Activated T-helper 2 cell treated with anti-CD3 and anti-CD28 coated beads, Interferon-gamma antibody, Interleukin-2, Interleukin-4, amounts not matched to agents 10 μg/mL and 5 μg/mL and 100 μg/mL, durations not matched to agents 14 hours and 24 hours and 36 hours (primary cell): ENCODE measurements at places on chromosomes 6 and 20. TPM values are rescaled to one million over a fixed set of nuclear protein-coding genes. Genes with fewer than 3 reads are reported as not detected.

NRSN1 gene
- total RNA-seq: not detected in 2 replicates

ID4 gene
- not detected in 2 replicates for total RNA-seq

OPRL1 gene
- total RNA-seq: 0.32 and 0.41 TPM in 2 replicates

MCCD1 gene
- not detected in 2 replicates for total RNA-seq

RAE1 gene
- total RNA-seq: 46.8 and 48.1 TPM in 2 replicates

HRH3 gene
- total RNA-seq: not detected in 2 replicates

GRCh38 chr20:49896204-49896603, 19.1 kb downstream of the SPATA2 start:
- no peak for DNase-seq

GRCh38 chr20:41089555-41089954, 47.8 kb upstream of the PLCG1 start:
- no peak for DNase-seq

- no peak for DNase-seq
These were observed 136.4 kb upstream of the JARID2 start for GRCh38 chr6:15109338-15110090.

- DNase-seq: no peak
These were observed 248.8 kb downstream of the TFAP2A start for GRCh38 chr6:10166031-10166430.

DNA sequence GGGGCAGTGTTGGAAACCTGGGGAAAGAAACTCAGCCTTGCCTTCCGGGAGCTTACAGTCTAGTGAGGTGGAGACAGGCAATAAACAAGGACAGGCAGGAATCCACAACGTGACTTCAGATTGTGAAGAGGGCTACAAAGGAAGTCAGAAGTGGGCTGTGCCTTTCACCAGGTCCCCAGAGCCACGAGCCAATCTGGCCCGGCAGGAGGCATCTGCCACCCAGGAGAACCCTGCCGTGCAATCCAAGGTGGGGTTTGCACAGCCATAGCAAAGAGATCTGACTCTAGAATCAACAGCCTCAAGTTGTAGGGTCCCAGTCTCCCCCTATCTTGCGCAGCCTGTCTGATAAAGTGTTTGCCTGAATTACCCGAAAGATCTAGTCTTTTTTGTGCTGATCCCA, 5.5 kb downstream of the SLC32A1 start:
- no peak for DNase-seq

DNA sequence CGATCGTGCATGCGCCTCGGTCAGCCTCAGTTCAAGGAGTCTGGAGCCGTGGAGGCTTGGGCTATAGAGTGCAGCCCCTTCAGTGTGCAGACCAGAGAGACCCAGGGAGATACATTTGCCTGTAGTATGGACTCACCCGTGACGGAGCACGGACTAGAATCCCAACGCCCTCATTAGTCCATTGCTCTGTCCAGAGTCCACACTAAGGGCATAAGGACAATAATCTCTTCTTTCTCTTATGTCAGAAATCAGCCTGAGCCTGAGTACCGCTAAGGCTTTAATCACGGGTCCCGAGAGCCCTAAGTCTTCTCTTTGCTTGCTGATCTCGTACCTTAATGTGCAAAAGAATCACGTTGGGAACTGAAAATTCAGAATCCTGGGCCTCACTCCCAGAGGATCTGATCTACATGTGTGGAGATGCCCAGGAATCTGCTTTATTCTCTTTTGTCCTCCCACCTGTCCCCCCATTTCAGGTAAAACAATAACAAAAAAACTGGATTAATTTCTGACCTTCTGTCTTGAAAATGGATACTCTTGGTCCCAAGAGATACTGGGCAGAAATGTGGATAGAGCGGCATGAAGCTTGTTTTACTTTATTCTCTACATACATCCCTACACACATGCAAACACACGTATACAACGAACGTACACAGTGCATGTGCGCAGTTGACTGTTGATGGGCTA, 671 bp downstream of the BPHL start:
- no peak for DNase-seq

GRCh38 chr6:170459451-170459850, 93.7 kb downstream of the PSMB1 start:
- peak; percentile 13 for DNase-seq

- DNase-seq: peak; percentile 36
These were observed 17.5 kb downstream of the MRPS18A start for GRCh38 chr6:43669922-43670622.

DNA sequence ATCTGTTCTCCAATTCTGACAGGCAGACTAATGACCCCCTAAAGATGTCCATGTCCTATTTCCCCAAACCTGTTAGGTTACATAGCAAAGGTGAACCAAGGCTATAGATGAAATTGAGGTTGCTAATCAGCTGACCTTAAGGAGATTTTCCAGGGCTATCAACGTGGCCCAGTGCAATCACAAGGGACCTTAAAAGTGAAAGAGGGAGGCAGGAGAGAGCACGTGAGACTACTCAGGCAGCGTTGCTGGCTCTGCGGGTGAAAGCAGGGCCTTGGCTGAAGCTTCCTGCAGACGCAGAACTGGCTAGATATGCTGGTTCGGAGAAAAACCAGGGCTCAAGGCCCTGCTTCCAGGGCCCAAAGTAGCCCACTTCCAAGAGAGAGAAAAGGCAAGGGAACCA, 78.7 kb downstream of the NCOA7 start:
- DNase-seq: no peak

- no peak for DNase-seq
These were observed 286.2 kb upstream of the EXOC2 start for GRCh38 chr6:978937-979685.

- no peak for DNase-seq
These were observed 62.6 kb upstream of the TNFRSF21 start for GRCh38 chr6:47372318-47372717.

DNA sequence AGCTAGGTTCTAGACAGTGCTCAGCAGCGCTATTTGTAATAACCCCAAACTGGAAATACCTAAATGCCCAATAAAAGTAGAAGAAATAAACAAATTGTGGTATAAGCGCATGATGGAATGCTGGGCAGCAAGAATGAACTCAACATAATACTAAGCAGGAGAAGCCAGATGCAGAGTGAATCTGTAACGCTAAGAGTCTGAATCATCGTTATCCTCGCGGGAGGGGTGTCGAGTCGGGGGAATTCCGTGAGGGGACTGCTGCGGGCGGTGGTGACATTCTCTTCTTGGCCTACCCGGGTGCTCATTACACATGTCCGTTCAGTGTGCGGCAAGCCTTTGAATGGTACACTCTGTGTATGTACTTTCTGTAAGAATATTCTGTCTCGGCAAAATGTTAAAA, 83.7 kb downstream of the SULF2 start:
- DNase-seq: no peak

DNA sequence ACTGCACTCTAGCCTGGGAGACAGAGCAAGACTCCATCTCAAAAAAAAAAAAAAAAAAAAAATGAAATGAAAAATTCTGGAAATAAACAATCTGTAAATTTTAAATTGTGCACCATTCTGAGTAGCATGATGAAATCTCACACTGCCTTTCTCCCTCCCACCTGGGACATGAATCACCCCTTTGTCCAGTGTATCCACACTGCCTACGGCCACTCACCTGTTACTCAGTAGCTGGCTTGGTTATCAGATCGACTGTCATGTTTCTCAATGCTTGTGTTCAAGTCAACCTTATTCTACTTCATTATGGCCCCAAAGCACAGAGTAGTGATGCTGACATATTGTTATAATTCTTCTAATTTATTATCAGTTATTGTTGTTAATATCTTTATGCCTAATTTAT, 58.7 kb upstream of the MTHFD1L start:
- DNase-seq: no peak

DNA sequence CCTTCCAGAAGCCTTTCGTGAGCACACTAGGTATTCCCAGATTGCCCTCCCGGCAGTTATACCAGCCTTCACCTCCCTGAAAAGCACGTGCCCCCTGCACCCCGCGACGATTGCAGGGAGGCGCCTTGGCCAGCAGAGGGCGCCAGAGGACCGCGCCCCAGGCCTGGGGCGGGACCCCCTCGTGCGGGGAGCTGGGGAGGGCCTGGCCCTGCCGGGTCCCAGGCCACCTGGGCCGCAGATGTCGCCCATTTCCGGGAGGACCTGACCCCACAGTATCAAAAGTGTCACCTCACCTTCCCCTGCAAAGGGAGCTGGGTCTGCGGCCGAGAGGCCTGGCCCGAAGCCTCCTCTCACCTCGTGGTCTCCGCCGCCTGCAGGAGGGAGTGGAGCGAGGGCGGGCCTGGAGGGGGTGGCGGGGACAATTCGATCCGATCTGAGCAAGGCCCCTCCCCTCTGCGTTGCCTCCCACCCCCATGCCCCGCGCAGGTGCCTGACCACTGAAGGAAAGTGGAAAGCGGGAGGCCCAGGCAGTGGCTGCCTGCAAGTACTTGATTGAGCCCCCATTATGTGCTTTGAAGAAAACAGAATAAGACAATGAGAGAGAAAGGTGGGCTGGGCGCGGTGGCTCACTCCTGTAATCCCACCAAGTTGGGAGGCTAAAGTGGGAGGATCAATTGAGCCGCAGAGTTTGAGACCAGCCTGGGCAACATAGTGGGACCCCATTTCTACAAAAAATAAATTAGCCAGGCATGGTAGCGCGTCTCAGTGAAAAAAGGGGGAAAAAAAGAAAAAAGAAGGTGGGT, 3.5 kb upstream of the SNAI1 start:
- DNase-seq: peak; percentile 38

DNA sequence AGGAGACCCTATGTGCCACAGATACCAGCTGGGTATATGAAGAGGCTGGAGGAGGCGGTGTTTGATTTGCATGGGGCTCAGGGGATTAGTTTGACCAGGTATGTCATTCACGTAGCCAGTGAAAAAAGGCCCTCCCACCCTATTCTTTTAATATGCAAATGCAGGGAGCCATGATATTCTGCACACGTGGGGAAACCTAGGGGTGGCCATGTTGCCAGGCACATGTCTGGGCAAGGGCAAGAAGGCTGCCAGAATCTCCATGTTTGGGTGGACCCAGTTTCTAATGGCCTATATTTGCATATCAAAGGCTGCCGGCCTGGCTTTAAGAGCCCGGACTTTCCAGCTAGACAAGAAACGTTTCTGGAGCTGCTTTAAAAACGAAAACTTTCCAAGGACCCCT, 60.4 kb downstream of the SOX4 start:
- no peak for DNase-seq

GRCh38 chr6:148249679-148250375, 92.8 kb upstream of the SASH1 start:
- DNase-seq: no peak

DNA sequence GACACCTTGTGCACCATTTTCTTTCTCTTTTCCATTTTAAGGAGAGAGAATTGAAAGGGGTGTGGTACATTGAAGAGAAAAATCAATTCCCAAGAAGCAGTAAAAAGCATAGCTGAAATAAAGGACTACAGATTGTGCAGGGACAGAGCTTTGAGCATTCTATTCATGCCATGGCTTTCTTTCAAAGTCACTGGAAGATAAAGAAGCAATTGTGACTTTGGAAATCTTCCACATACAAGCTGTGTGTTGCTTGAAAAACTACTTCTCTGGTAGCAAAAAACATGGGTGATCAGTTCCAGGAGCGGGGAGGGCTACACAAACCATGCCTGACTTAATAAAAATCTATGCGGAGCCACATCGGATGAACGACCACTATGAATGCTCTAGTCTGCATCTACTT, 230.2 kb upstream of the THEMIS start:
- DNase-seq: no peak

DNA sequence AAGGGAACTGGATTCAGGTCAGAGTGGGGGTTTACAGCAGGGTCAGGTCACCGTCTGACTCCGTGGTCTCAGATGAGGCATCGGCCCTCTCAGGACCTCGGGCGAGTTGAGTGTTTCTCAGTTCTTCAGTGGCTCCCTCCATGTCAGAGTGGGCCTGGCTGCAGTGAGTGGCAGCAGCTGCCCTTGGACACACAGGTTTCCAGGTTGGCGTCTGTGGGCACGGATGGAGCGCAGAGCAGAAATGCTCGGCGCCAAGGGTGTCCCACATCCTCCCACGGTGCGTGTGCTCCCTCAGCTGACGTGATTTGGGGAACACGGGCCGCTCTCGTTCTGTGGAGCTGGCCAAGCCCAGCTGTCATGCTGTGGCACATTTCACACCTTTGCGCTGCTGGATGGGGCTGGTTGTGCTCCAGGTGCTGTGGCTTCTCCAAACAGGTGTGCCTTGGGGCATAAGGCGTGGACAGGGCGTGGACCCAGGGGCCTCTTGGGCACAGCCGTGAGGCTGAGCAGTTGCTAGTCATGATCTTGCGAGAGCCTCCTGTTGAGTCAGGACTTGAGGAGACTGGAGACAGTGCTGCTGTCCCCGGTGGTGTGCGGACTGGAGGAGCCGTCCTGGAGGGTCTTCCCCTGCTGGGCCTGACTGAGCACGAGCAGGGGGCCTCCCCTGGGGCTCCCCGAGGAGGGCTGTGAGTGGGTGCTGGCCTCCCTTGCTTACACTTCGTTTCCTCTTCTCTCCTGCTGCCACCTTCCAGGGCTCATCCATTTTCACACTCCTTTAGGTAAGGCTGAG, 9.5 kb upstream of the DNAJC5 start:
- DNase-seq: no peak

- no peak for DNase-seq
These were observed 34.4 kb downstream of the PCNA start for GRCh38 chr20:5085380-5085779.

- peak; percentile 51 for DNase-seq
These were observed 26.6 kb downstream of the CNBD2 start for GRCh38 chr20:35994994-35995453.

- DNase-seq: no peak
These were observed 546 bp upstream of the KLHL32 start for GRCh38 chr6:96923871-96924493.
